Spinal cord (tissue), 10 donors: ENCODE measurements at places on chromosomes 13 and 19. TPM values are rescaled to one million over a fixed set of nuclear protein-coding genes. Genes with fewer than 3 reads are reported as not detected.

DNA sequence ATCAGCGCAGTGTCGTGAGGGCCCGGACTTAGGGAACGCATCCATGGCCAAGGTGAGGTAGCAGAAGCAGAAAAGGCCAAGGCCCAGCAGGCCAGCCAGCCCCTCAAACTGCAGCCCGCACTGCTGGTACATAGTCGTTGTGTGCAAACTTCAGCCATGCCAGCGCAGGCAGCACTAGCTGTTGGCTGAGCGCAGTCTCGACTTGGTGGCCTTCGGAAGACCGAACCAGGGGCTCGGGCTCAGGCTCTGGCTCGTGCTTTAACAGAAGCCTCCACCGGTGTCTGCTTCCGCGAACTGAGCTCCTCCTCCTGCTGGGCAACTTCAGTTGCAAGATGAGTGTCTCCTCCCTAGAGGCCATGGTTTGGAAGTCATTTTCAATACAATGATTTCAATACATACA, 157.5 kb downstream of the DNAJC15 start:
- no peak for DNase-seq

GRCh38 chr19:1327125-1327524, 41.5 kb downstream of the EFNA2 start:
- no peak for DNase-seq

DNA sequence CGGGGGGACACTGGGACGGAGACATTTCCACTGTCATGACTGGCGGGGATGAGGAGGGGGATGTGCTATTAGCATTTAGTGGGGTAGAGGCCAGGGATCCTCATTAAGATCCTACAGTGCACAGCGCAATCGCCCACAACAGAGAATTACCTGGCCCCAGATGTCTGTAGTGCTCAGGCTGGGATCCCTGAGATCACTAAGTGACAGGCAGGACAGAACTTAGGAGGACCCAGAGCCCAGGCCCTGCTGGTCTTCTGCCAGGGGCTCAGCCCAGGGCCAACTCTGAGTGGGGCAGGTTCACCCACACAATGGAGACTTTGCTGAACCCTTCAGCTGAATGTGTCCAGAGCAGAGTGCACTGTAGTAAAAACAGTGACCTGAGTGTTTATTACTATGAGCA, 4.6 kb downstream of the RANBP3 start:
- DNase-seq: no peak

DNA sequence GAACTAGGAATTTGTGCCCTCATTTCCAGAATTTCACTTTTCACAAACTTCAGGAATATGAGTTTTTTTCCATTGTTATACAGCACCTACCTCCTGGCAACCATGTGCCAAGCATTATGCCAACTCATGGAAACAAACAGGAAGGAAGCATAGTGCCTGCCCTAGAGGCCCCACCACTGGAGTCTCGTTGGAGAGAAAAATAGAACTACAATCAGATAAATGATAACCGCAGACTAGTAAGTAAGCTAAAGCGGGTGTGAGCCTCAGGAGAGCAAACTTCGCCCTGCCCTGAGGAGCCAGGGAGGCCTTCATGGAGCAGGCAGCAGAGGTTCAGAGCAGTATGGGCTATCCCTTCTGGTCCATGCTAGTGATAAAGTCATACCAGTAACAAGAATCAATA, 75.9 kb downstream of the FRY start:
- DNase-seq: no peak

DNA sequence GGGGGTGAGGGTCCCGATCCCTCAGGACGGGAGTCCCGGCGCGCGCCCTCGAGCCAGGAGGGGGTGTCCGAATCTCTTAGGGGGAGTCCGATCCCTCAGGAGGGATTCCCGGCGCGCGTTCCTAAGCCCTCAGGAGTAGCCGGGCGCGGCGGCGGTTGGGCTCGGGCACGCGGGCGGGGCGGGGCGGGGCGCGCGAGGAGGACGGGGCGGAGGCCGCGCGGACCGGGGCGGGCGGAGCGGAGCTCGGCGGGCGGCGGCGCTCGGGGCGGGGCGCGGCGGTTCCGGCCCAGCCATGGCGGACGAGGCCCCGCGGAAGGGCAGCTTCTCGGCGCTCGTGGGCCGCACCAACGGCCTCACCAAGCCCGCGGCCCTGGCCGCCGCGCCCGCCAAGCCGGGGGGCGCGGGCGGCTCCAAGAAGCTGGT, at the start of gene CUL4A:
TSS of gene CUL4A (plus strand) at position 278 of the 423 bp plus-strand sequence. CDS start at position 293, 15 bp downstream.
- DNase-seq: no peak

DNA sequence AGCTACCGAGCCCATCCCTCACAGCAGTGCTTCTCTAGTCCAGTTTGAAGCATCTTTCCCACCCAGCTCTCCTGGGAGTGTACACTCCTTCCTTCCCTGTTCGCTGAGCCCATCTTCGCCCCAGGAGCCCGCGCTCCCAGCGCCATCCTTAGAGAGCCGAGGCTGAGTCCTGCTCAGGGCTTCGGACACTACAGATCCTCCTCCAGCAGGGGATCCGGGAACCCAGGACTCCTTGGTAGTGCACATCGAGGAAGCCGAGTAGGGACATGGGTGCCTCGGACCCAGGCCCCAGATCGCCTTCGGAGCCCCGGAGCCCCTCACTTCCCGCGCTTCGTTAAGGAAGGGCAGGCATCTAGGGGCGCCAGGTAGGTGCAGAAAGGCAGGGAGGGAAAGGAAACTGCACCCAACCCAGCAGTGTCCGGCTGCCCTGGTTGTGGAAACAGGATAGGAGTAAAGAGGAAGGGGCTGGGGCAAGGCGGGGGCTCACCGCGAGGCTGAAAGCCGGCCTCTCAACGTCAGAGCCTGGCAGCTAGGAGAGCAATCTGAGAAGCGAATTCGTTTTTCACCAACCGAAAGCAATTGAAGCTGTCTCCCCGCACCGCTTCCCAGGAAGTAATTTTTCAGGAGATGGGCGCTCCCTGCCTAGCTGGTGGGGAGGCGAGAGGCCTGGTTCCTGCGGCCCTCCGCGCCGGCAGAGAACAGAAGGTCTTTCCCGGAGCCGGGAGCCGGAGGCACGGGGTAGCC, 1.0 kb downstream of the PDX1 start:
- DNase-seq: no peak

GRCh38 chr13:38213314-38213713, 136.3 kb upstream of the UFM1 start:
- DNase-seq: no peak

- no peak for DNase-seq
These were observed 20.7 kb downstream of the PARP4 start for GRCh38 chr13:24491845-24492244.

NUDT19 gene
- 7.8 TPM for polyA plus RNA-seq

BRSK1 gene
- 201 TPM for polyA plus RNA-seq

CD70 gene
- polyA plus RNA-seq: not detected

TPRX2 gene
- polyA plus RNA-seq: not detected

KIR2DL3 gene
- polyA plus RNA-seq: not detected

ZNF132 gene
- polyA plus RNA-seq: 12.4 TPM

PSG7 gene
- 1.0 TPM for polyA plus RNA-seq

ALG5 gene
- 31.7 TPM for polyA plus RNA-seq
